ENCODE measurements at places on chromosomes 7 and 10.
A peak's percentile ranks its signal among the peaks of the same experiment; 100 is the strongest.

- DNase-seq, result no peak
Observed at GRCh38 chr10:132461683-132462231, 64.8 kb downstream of the PWWP2B start.

DNA sequence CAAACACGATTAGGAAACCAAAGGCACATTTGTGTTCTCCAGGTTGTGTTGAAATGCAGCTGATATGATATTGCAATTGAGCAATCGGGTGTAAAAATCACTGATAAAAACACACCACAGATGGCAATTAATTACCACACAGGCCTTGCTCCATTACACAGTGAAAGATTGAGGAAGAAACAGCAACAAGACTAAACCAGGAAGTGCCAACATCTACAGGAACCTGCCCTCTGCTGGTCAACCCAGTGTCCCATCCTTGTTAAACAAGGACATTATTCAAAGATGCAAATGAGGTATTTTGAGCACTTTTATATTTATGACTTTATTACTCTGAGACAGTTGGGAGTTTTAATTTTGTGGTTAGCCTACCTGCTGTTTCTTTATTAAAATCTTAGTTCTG, 765.6 kb upstream of the GHITM start:
- peak; percentile 11 for DNase-seq

DNA sequence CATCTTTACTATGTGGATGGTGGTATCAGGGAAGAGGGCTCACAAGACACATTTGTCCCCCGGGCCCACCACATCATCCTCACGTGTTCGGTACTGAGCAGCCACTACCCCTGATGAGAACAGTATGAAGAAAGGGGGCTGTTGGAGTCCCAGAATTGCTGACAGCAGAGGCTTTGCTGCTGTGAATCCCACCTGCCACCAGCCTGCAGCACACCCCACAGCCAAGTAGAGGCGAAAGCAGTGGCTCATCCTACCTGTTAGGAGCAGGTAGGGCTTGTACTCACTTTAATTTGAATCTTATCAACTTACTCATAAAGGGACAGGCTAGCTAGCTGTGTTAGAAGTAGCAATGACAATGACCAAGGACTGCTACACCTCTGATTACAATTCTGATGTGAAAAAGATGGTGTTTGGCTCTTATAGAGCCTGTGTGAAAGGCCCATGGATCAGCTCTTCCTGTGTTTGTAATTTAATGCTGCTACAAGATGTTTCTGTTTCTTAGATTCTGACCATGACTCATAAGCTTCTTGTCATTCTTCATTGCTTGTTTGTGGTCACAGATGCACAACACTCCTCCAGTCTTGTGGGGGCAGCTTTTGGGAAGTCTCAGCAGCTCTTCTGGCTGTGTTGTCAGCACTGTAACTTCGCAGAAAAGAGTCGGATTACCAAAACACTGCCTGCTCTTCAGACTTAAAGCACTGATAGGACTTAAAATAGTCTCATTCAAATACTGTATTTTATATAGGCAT, 9.1 kb upstream of the CSGALNACT2 start:
- DNase-seq, result no peak

- peak; percentile 55 for DNase-seq
Observed at GRCh38 chr7:155449008-155449868, 8.7 kb upstream of the EN2 start.

GRCh38 chr7:14294637-14295036, 305.2 kb upstream of the ETV1 start:
- DNase-seq, result no peak

DNA sequence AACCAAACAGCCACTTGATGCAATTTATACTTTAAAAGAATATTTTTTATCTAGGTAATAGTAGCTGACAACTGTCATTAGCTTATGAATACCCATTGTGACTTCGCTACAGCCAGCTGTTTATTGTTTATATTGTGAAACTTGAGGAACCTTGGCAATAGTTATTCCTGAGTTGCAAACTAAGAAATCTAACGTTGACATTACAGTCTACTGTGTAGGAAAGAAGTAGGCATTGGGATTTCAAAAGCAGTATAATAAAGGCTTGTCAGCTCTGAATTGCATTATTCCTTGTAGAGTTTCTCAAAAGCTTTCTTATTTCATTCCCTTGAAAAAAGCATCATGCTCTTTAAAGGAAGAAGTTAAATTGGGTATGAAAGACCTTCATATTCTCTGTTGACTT, 42.7 kb upstream of the OIT3 start:
- DNase-seq, result no peak
